Stimulated activated CD8-positive, alpha-beta memory T cell treated with anti-CD3 and anti-CD28 coated beads, Interleukin-12 subunit alpha, Interleukin-12 subunit beta, amount 100 ng/mL, for 1 hour (primary cell): ENCODE measurements at places on chromosomes 2 and 18.
A peak's percentile ranks its signal among the peaks of the same experiment; 100 is the strongest.

DNA sequence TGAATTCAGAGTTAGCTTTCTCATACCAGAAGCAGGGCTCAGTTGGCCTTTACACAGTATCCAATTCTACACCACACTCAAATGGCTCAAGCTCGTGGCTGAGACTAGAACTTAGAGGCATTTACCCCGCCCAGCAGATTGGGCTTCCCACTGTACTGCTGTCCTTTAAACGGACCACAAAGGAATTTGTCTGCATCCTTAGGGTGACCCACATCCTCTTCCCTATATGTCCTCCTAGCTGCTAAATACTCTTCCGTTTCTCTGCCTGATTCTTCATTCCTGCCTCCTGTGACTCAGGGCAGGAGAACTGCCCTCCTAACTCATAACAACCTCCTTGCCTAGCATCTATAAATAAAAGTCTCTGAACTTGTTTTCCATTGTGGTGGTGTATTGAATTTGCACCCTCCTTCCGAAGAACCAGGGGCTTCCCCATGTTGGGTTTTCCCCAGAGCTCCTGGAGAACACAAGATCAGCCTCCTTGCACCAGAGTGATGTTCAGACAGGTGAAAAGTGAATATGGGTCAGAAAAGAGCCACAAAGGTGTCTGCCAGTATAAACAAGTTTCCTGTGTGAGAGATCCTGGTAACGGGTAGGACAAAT lies 32.0 kb upstream of the MC4R start:
- DNase-seq: no peak

- no peak for DNase-seq
Measured at GRCh38 chr2:162219426-162219825, 23.8 kb downstream of the FAP start.

DNA sequence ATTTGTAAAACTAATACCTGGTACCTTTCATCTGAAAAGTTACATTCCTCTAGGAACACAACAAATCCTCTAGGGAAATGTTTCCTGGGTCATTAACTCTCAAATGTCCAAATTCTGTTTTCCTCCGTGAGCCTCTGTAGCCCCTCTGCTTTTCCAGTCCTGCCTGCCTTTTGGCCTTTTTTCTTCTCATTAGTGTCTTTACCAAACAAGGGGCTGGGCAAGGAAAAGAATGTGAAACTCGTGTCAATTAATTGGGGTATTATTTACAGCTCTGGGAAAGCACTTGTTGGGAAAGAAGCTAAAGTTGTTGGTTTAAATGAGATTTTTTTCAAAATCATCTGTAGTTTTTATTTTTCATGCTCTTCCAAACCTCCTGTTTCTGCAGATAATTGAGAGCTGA lies 198.1 kb upstream of the NRP2 start:
- no peak for DNase-seq

DNA sequence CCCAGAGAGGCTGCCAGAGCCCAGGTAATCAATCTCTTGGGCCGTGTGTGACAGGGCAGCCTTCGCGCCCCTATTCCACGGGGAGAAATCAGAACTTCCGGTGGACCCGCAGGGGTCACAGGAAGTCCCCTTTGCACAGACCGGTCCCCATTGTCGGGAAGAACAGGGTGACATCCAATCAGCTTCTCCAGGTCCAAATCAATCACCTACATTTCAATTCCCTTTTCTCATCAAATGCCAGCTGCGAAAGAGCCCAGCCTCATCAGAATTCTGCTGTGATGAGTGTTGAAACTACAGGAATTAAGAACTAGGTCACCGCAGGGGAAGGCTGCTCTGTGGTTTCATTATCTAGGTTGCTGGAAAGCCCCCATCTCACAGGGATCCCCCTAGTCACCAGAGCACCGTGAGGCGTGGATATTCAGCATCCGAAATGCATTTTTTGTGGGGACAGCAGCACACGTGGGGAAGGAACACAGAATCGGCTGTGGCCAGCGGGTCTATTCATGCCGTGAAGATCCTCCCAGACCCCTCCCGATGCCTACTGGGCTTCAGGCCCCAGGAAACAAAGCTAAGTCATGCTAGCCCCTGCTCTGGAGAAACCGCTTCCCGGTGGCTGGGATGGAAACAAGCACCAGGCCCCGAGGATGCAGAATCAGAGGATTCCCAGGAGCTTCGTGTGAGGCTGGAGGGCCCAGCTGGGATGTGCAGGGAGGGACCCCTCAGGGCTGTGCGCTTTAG lies 193.7 kb upstream of the ID2 start:
- peak; percentile 37 for DNase-seq

GRCh38 chr2:156470975-156471583 lies 34.9 kb downstream of the GPD2 start:
- DNase-seq: no peak

- no peak for DNase-seq
Measured at GRCh38 chr2:108959401-108959800, 29.6 kb downstream of the EDAR start.

DNA sequence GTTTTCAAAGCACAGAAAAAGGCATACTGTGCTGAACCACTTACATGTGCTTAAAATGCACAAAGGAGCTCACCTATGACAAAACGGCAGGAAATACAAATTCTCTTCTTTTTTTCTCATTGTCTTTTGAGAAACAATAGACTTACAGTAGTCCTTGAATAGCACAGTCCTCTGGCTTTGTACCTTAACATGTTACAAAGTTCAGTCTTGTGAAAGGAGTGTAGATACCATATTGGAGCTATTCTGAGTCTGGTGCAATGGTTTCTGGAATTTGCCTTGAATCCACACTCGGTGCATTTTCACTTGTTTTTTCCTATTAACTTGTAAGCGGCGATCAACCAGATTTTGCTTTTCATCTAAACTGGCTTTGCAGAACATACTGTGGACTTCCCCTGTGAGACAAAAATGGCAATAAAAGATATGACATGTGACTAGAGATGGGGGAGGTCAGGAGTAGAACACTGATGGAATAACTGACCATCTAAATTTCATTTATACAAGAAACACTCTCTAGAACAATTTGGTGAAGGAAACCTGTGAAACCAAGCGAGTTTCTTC lies 109.7 kb downstream of the METTL8 start:
- no peak for DNase-seq

DNA sequence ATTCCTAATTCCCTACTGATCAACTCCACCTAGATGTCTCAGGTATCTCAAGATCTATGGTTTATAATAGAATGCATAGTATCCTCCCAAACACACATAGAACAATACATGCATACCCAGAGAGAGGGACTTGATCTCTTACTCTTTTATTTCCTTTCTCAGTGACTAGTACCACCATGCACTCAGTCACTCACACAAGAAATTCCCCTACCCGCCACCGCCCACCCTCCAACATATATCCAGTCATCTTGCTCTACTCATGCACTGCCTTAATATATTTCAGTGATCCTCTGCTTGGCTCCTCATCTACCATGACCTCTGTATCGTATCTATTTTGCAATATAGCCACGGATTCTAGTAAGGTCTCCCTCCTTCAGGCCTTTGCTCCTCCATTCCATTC lies 996.9 kb downstream of the LRP1B start:
- DNase-seq: no peak

GRCh38 chr18:711657-712400 lies 601 bp downstream of the ENOSF1 start:
- peak; percentile 56 for DNase-seq

DNA sequence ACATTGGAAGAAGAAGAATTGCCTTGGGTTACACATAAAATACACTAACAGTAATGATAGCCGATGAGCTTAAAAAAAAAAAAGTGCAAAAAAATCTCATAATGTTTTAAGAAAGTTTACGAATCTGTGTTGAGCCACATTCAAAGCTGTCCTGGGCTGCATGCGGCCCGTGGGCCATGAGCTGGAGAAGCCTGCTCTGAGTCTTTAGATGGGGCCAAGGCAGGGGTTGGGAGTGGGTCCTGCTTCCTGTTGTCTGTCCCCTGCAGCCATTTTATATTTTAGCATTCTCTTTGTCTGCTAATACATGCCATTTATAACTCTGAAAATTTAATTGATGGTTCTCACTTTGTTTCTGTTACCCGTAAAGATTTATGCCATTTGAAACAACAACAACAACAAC lies 93.2 kb downstream of the EPC2 start:
- DNase-seq: no peak

- DNase-seq: no peak
Measured at GRCh38 chr2:26740890-26741302, 23.2 kb upstream of the SLC35F6 start.

- peak; percentile 43 for DNase-seq
Measured at GRCh38 chr18:23131693-23132319, 3.5 kb upstream of the CABLES1 start.

DNA sequence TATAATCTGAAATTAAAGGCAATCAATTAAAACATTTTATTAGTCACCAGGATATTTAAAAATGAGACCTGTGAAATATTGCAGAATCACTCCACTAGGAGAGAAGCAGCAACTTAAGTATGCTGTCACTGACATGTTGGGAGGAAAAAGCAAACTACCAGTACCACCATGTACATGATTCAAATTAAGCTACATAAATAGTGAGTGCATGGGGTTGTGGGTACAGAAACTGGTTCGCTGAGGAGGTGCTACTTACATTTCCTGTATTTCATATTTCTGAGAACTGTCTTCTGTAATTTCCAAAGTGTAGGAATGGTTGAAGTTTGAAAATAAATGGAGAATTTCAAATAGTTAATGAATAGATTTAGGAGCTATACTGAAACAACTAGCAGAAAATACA lies 7.9 kb upstream of the NR4A2 start:
- no peak for DNase-seq

DNA sequence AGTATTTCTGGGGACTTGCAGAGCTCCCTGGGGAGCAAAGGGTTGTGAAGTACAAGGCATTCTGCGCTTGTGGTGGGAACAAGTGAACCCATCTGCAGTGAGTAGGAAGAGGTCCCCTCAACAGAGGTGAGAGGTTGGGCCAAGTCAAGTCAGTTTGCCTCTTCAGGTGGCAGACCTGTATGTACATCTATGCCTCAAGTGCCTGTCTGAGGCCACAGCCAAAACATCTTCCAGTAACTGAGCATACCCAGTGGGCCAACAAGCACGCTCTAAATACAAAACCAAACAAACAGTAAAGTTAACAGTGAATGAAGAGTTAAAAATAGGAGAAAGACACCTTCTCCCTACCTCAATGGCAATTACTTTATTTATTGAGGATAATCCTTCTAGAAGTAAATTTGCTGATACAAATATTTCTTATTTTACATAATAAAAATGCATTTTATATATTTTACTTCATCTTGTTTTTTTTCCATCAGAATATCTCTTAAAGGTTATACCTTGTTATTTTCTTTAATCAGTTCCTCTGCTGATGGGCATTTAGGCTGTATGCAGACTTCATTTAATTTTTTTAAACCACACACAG lies 2.5 kb downstream of the GYPC start:
- no peak for DNase-seq

- no peak for DNase-seq
Measured at GRCh38 chr2:74831693-74832530, 2.0 kb upstream of the HK2 start.

DNA sequence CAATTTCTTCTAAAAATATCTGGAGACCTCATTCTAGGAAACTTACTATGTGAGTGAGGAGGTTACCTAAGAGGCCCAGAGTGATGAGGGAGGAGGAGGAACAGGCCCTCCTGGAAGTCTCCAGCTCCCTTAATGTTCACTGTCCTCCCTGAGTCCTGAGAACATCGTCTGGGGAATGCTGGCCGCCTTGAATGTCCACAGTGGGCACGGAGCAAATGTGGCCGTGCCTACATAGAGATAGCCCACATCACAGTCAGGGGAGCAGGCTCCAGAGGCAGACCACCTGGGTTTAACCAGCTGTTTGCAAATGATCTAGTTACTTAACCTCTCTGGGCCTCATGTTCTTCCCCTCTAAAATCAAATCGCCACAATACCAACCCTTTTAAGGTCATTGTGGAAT lies 83.0 kb upstream of the LPIN2 start:
- DNase-seq: no peak

DNA sequence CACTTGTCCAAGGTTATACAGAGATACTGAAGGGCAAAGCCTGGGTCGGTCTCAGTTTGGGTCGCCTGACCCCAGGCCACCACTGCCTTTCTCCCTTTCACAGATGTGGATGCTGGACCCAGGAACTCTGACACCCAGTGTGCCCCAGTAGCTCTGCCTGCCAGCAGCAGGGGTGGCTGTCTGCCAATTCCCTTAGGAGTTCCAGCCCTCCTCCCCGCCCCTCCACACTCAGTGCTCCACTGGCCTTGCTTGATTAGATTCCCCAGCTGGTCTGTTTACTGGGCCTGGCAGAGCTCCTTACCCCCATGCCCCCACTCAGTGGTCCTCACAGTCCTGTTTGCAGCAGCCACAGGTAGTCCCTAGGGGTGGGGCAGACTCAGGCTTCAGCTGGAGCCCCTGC lies 75.5 kb downstream of the NPAS2 start:
- DNase-seq: no peak
